ENCODE measurements at places on chromosomes 5 and 9.

DNA sequence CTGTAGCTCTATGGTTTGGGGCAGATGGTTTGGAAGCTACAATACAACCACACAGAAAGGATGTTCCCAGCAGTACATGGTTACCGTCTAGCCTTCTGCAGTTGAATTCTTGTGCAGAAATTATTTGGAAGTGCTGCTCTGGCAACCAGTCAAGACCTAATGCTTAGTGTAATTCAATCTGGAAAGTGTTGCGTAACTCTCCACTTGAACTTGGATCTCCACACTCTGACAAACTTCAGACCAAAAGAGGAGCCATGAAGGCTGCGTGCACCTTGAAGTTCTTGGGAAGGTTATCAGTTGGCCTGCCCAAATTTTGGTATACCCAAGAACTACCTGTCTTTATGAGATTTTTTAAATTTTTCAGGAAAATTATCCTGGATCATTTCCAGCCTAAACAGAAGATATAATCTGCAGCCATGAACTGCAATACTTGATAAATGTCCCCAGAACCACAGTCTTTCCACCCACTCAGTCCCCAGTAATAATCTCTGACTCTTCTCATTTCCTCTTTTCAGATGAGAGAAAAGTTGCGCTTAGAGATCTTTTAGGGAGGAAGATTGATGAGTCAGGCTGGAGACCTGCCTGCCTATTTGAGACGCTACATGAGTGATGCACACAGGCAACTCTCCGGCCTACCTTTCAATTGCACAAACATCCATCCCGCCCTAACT is 159.9 kb downstream of the FANCC start:
- DNase-seq, result peak; percentile 50

DNA sequence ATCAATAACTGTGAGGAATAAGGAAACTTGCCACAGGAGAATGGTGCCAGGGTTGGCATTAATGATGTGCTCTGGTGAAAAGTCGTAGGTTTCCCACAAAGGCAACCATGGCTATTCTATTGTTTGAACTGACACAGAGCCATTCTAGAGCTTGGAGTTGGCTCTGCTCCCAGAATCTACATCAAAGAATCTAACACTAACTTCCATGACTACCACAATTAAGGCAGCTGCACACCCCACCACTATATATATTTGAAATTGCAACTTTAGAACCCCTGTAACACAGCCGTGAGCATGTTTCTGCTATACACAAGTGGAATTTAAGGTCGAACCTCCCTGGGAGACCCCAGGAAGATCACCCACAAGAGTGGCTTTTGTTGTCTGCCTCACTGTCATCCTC is 89.7 kb upstream of the CCDC152 start:
- DNase-seq, result no peak

DNA sequence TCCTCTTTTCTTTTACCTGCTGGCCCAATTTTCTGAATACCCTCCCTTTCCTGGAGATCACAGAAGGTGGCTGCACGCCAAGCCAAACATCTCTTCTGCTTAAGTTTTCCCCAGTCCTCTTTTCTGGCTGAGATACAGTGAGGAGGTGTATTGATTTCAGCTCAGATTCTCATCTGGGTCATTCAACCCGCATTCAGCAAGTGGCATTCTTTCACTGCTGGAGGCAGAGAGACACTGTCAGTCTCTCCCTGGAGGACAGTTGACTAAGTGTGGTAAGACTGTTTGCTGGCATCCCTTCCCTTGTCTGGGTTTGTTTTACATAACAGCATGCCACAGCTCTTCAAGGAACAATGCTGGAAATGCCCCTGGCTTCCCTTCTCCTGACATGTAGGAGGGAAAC is 60.5 kb downstream of the GABRG2 start:
- DNase-seq, result no peak

GRCh38 chr5:173198049-173198448 is 37.0 kb downstream of the NKX2-5 start:
- DNase-seq, result no peak

DNA sequence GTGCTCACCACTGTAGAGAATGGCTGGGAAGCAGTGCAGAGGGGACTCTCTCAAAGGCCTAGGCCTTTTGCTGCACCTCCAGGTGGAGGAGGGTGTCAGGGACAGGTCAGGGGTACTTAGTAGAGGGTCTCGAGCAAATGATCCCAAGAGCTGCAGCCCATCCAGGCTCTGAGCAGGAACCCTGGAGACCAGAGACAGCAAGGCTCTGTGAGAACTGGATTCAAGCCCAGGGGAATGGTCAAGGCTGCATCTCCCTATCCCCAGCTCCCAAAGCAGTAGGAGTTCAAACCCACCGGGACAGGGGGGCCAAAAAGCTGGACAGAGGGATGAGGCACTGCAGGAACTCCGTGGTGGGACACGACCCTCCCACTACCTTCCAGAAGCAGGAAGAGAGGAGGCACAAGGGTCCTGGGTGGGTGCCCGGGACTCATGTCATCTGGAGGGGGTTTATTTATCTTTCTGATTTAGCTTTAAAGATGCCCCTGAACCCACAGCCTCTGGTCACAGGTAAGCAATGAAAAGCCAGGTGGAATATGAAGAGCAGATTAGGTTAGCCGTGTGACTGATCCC is 124.8 kb downstream of the MVB12B start:
- DNase-seq, result no peak

GRCh38 chr5:31194468-31194813 is 955 bp downstream of the CDH6 start:
- no peak for DNase-seq

- DNase-seq, result no peak
Observed at GRCh38 chr5:104128348-104128747, 565.8 kb upstream of the NUDT12 start.

DNA sequence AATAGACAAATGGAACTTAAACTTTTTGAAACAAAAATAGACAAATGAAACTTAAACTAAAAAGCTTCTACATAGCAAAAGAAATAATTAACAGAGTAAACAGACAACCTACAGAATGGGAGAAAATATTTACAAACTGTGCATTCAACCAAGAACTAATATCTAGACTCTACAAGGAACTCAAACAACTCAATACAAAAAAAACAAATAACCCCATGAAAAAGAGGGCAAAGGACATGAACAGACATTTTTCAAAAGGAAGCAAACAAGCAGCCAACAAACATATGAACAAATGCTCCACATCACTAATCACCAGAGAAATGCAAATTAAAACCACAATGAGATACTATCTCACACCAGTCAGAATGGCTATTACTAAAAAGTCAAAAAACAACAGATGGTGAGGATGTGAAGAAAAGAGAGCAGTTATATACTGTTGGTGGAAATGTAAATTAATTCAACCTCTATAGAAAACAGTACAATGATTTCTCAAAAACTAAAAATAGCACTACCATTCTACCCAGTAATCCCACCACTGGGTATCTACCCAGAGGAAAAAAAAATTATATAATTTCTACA is 170.8 kb upstream of the RGMB start:
- no peak for DNase-seq

DNA sequence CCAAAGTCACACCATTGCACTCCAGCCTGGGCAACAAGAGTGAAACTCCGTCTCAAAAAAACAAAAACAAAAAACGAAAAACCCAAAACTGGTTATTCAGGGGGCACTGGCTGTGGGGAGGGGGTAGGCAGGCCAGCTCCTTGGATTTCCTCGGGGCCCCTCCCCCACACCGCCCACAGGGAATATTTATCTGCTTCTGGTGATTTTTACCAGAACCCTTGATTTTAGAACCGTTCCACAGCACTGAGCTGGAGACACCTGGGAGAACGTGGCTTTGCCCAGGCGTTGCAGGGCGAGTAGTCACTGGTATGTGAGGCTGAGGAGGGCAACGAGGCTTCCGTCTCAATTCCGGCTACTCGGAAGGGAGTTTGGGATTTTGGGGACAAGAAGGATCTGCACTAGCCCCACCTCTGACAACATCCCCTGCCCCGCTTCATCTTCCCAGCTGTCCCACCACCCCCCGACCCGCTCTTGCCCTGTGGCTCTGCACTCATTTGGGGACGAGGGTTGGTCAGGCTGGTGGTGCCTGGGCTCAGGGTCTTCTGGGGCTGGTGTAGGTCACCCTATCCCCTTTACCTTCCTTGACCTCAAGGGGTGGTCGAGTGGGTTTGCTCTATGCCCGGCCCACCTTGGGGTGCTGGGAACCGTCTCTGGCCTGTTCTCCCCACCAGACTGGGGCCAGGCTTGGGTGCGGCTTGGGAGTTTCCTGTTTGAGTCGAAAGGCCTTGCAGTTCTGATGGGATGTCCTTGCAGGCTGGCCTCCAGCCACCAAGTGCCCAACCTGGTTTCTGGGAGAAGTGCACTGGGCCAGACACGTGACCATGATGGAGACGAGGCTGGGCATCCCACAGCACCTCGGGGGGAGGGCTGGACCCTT is 3.5 kb downstream of the AHRR start:
- no peak for DNase-seq

DNA sequence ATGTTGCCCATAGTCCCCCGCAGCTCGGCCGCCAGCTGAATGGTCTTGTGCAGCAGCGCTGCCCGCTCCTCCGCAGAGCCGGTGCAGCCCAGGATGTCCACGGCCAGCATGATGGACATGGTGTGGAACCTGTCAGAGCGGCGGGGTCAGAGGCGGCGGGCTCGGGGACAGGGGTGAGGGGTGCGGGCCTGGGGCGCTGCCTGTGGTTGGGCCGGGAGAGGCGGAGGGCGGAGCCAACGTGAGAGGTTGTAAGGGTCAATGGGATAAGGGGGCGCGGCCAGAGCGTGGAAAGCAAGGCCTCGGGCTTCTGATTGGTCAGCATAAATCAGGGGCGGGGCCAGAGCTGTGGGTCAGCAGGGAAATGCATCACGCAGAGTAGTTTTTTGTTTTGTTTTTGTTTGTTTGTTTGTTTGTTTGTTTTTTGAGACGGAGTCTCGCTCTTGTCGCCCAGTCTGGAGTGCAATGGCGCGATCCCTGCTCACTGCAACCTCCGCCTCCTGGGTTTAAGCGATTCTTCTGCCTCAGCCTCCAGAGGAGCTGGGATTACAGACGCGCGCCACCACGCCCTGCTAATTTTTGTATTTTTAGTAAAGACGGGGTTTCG is 6.8 kb upstream of the TOR2A start:
- no peak for DNase-seq

DNA sequence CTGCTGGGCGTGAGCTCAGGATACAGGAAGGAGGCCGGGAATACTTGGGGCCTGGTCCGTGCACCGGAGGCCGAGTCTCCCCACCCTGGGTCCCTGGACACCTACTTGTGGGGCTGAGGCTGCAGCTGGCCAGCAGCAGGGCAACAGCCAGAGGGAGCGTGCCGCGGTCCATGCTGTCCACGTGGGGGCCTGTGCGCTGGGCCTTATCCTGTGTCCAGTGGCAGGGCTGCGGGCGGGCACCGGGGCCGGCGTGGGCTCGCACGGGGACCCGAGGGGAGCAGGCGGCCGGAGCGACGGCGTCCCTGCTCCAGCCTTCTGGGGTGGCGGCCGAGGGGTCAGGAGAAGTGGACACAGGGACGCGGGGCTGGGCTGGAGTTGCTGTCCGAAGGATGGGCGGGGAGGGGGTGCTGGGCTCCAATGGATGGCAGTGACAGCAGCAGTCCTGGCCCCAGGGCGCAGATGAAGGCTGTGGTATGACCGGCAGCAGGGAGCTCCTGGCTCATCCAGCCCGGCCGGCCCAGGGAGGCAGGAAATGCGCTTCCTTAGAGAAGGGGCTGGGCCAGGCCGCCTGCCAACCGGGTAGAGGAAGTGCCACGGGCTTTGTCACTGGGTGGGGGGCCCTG is at the start of gene ENG:
ENG (minus strand) TSS at position 475 of the 623 bp plus-strand sequence; CDS start at position 172, 303 bp downstream.
- no peak for DNase-seq

DNA sequence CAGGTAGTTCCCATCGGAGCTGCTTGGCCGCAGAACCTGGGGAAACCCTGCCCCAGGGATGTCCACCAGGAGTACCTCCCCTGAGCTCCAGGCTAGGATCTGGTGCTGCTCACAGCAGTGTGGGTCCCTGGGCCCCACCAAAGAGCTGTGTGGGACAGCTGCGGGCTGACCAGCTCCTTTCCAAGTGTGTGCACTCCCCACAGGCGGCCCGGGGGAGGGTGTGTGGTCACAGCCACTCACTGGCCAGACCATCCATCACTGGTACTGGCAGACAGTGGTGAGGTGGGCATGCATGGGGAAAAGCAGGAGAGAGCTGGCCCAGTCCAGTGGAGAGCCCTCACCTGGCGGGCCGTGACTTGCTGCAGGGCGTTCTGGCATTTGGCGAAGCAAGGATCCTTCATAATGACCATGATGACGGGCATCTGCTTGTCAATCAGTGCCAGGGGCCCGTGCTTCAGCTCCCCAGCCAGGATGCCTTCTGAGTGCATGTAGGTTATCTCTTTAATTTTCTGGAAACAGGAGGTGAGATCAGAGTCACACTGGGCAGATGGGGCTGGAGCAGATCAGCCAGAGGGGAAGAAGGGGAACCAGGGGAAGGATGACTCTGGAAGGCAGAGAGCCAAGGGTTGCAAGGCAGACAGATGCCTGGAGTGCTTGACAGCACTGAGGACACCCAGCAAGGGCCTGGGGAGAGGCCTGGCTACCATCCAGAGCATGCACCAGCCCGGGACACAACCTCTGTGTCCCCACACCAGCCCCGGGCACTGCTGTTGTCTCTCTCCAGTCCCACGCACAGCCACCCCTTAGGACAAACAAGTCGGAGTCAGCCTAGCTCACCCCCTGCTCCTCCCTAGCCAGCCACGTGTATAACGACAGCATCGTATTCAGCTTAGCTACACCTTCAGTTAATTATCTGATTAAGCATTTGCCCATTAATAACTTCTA is 12.8 kb upstream of the MAPK9 start:
- no peak for DNase-seq

DNA sequence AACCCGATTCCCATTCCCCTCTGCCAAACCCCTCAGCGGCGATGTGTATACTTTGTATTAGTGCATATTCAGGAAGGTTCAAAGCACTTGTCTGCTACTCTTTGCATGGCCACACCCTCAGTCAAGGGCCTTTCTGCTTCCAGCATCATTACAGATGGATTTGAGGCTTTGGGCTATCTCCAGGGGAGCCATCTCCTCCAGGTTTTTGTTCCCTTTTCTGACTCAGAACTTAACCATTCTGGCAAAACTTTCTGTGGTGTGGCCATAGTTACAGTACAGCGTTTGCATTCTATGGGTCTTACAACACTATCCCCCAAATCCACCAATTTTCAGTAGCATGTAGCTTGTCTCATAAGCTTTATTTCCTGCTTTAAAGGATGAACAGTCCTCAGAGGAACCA is 36.0 kb upstream of the SVEP1 start:
- no peak for DNase-seq

GRCh38 chr9:131677049-131677443 is 62.8 kb downstream of the RAPGEF1 start:
- no peak for DNase-seq

DNA sequence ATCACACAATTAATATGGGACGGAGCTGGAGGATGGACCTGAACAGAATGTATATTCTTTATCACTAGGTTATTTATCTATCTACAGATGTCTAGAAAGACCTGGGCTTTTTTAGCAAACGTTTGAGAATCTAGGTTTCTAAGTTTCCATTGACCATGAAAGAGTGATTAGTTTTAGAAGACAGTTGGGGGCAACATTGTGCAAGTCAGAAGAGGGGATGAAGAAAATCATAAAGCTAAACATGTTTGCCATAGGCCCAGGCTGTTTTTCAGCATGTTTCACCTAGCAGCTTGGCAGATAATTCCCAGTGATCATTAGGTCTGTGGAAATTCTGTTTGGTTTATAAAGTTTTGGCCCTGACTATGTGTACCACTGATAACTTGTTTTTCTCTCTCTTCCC is 44.1 kb upstream of the CDKN2B start:
- DNase-seq, result no peak

- DNase-seq, result no peak
Observed at GRCh38 chr9:36895744-36896260, 138.3 kb downstream of the PAX5 start.
